ENCODE measurements at places on chromosomes 4 and X. TPM values are rescaled to one million over a fixed set of nuclear protein-coding genes. Genes with fewer than 3 reads are reported as not detected.

The SLC10A6 gene
- 21.2 TPM for total RNA-seq

The NAA10 gene
- 73.6 TPM for total RNA-seq

The PRKG2 gene
- 1.3 TPM for total RNA-seq

- ATAC-seq, result no peak
Observed at GRCh38 chr4:125836597-125837195, 521.9 kb downstream of the FAT4 start.

- no peak for ATAC-seq
Observed at GRCh38 chr4:163603257-163603656, 108.8 kb downstream of the TMA16 start.

DNA sequence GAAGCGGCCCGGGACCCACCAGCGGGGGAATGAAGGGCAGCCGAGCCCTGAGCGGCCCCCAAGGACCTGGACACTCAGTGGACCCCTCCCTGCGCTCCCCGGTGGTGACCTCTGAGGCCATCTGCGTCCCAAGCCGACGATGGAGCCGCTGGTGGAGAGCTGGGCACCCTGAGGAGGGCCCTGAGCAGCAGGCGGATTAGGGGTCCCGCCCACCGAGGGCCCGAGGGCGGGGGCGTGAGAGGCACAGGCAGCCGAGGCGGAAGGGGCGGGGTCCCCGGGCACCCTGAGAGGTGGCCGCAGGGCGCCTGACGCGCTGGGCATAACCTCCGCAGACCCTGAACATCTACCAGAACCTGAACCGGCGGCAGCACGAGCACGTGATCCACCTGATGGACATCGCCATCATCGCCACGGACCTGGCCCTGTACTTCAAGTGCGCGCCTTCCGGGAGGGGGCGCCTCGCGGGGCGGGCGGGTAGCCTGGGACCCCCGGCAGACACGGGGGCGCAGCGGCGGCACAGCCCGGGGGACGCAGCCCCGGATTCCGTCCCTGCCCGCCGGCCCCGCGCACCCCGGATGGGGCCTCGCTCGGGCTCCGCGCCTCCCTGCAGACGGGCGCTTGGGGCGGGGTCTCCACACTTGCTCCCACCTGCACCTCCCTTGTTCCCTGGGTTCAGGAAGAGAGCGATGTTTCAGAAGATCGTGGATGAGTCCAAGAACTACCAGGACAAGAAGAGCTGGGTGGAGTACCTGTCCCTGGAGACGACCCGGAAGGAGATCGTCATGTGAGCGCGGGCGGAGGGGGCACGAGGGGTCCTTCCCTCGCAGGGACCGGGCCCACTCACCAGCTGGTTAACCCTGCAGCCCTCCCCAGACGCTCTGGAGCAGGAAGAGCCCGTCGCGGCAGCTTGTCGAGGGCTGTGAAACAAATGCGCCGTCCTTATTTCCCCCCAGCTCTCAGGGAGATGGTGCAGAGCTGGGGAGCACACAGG lies 10.3 kb downstream of the ATP5ME start:
- ATAC-seq, result peak; percentile 32

DNA sequence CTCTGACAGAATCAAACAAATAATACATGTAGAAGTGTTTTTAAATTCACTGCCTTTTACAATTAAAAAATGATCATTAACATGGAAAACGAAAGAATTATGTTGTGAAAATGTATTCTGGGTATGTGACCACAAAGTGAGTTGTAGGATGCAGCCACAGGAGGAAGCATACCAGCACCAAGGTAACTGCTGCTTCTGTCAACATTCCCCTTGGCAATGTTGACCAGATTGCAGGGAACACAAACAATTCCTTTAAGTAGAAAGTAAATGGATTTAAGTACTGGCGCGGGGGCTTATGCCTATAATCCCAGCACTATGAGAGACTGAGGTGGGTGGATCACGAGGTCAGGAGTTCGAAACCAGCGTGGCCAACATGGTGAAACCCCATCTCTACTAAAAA lies 1877.9 kb upstream of the PCDH7 start:
- ATAC-seq, result no peak

DNA sequence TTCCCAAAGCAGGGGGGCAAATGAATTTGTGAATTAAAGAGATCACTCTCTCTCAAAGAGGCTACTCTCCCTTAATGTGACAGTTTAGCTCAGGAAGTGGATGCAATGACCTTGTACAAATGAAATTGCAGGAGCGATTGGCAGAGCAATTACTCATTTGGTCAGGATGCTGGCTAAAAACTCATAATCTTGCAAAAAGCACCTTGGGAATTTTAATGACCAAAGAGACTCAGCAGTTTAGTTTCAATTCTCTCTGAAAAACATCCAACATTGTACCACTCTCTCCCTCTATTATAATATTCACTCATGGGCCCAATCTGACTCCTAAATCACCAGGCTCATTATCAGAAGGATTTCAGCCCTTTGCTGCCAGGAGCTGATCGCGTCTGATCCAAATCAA lies 26.1 kb downstream of the PDGFC start:
- ATAC-seq, result no peak

GRCh38 chrX:22116605-22117546 lies 84.8 kb downstream of the PHEX start:
- no peak for ATAC-seq

DNA sequence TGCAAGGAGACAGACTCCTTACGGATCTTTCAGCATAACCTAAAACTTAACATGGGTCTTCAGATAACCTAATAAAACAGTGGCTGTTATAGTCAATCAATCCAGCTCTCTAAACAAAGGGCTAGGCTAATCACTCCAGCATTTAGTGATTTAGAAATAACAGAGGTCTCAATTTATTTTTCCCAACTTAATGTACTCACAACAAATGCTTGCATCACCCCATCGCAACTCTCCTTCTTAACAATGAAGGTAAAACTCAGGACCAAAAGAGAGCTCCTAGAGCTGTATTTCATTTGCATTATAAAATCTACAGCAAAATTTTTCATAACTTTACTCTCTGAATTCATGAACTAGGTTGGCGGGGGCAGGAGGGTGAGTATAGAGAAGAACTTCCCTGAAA lies 1.1 kb downstream of the LIN54 start:
- no peak for ATAC-seq

- no peak for ATAC-seq
Observed at GRCh38 chr4:56626963-56627362, 54.1 kb downstream of the HOPX start.

Data from esophagus mucosa (tissue), 1 donor.